Neural progenitor cell (in vitro differentiated cells): ENCODE measurements at places on chromosomes 13 and 19. TPM values are rescaled to one million over a fixed set of nuclear protein-coding genes. Genes with fewer than 3 reads are reported as not detected.

Gene C1QTNF9B
- not detected in 2 replicates for total RNA-seq

Gene UBE2L5
- not detected in 2 replicates for total RNA-seq

Gene SIN3B
- 21.2 and 36.4 TPM in 2 replicates for total RNA-seq

Gene PINLYP
- total RNA-seq = 4.0 and 8.6 TPM in 2 replicates

Gene OR7C1
- total RNA-seq = not detected in 2 replicates

Gene CGB3
- not detected in 2 replicates for total RNA-seq

Gene C2CD4C
- 2.3 and 18.6 TPM in 2 replicates for total RNA-seq

Gene CABP5
- total RNA-seq = not detected in 2 replicates

DNA sequence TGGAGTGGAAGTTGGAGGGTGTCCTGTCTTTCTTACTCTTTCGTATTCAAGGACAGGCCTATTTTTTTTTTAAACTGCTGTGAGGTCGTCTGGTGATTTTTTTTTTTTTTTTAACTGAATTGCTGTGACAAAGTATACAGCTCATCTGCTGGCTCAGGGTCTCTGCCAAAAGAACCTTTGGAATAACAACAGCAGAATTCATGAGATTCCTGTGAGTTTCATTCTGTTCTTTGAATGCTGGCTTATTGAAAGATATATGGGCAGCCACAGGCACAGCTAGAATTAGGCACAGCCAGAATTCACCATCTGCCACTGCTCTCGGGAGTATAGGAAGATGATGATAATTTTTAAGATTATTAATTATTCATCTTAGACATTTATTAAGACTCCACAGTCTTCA is 21.4 kb upstream of the FRY start:
- DNase-seq = no peak

GRCh38 chr19:45468803-45469131 is 971 bp downstream of the FOSB start:
- DNase-seq = no peak

DNA sequence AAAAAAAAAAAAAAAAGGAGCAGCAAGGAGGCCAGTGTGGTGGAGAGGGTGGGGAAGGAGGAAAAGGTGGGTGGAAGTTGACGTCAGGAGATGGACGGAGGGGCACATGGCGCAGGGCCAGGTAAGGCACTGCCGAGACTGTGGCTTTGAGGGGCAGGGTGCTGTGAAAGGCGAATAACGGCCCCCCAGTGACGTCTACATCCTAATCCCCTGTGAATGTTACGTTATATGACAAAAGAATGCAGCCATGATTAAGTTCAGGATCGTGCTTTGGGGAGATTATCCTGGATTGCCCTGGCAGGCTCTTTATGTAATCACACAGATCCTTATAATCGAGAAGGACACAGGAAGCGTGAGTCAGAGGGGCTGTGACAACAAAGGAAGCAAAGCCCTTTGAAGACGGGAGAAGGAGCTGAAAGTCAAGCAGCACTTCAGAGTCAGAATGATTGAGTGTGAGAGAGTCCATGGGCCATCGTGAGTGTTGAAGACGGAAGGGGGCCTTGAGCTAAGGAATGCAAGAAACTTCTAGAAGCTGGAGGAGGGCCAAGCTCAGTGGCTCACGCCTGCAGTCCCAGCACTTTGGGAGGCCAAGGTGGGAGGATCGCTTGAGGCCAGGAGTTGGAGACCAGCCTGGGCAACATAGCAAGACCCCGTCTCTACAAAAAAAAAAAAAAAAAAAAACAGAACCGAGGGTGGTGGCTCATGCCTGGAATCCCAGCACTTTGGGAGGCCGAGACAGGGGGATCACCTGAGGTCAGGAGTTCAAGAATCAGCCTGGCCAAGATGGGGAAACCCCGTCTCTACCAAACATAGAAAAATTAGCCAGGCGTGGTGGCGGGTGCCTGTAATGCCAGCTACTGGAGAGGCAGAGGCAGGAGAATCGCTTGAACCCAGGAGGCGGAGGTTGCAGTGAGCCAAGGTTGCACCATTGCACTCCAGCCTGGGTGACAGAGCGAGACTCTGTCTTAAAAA is 13.8 kb upstream of the CEACAM16 start:
- DNase-seq = peak; percentile 28

DNA sequence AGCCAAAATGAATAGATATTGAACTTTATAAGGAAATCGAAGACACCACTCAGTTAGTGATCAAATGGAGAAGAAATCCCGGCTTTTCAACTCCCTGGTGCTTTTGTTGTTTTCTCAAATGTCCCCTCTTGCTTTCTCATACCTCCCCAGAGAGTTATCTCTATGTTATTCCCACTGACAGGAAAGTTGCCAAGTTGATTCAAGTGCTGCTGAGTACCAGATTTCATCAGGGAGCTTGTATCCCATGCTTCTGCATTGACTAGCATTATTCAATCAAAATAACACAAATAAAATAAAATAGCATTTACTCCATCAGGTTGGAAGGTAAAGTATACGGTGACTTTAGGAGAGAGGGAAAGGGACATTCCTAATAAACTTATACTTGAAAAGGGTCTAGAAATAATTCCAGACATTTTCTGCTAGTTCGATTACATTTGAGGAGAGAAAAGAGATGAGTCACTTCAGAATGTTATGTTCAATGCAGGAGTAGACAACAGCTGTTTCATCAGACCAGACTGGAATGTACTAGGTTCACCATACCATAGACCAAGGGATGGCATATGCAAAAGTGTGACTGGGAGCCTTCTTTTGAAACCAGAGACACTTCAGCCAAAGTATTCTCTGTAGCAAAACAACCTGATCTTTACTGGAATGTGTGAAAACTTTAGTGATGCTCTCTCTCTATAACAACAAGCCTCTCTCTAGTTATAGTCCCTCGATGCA is 397.8 kb downstream of the FGF14 start:
- DNase-seq = no peak

DNA sequence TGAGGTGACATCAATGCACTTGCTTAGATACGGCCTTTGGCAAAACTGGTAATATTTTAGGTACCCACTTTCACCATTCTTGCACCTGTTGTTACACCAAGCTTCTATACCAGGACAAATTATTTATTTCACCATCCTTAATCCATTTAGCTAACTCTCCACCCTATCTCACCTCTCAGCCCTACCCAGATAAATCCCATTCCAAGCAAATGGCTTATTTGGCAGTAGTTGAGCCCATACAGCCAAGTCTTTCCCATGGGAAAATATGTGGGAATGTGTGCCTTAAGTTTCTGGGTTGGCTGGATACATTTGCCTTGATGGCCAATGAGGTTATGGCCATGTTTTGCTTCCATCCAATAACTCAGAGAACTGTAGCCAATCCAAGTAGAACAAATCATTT is 551.9 kb downstream of the GPC6 start:
- DNase-seq = no peak

GRCh38 chr19:4971424-4971793 is 2.5 kb downstream of the KDM4B start:
- no peak for DNase-seq

DNA sequence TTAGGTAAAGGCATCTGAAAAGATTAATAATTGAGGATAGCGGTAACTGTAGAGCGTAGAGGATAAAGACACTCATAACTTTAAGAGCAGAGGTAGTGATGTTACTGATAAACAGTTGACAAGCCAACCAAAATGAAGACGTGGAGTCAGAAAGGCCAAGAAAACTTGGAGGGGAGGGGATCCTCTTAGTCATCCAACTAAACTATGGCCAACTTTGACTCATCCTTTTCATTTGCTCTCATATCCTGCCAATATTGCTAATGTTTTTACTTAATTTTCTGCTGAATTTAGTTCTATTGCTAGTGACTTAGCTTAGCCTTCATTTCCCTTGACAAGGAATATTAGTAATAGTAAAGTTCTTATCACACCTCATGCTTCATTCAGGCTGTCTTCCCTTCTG is 13.4 kb downstream of the ITGBL1 start:
- DNase-seq = no peak

DNA sequence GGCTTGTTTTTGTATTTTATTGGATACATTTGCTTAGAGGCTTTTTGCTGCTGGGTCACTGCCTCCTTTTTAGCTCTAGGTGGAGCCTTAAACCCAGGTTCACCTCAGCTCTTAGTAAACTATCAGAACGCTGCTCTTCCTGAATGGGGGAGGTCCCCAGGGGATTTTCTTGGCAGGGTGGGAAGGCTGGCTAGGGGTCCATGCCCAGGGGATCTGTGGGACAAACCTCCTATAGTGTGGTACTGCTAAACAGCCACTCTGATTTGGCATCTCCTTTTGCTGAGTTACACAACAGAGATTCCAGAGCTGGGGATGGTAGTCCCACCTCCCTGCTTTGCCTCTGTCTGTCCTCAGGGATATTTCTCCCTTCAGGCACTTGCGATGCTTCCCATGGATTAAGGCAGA is 204.9 kb downstream of the ZIC5 start:
- peak; percentile 67 for DNase-seq

DNA sequence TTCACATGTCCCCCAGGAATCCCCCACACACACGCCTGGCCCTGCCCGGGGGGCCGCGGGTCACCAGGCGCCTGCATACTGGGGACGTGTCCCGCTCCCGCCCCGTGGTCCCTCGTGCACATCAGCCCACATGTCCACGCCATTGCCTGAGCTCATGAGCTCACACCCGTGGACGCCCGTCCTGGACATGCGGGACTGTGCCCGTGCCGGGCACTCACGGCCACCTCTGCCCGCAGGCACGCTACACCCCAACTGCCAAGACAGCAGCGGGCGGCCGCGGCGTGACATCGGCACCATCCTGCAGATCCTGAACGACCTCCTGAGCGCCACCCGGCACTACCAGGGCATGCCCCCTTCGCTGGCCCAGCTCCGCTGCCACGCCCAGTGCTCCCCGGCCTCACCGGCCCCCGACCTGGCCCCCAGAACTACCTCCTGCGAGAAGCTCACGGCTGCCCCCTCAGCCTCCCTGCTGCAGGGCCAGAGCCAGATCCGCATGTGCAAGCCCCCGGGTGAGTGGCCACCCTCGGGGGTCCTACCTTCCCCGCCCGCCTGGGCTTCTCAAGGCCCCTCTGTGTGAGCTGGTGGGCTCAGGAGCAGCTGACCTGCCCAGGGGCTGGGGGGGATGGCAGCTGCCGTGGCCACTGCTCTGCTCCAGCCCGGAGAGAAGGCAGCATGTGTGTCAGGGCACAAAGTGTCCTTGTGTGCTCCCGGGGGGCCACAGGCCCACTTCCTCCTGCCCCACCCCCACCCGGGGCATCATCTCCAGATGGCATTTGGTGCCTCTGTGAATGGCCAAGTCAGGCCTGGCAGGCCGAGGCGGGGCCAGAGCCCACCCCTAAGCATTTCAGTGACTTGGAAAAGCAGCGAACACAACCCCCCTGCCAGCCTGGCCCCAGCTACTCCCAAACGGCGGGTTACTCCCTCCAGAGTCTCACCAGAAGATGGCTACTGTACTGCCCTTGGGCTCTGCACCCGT is 7.1 kb downstream of the MIDN start:
- DNase-seq = no peak

- no peak for DNase-seq
These were observed 70.2 kb downstream of the SOX1 start for GRCh38 chr13:112137144-112137543.

GRCh38 chr13:29954082-29955028 is 103.9 kb upstream of the UBL3 start:
- no peak for DNase-seq

GRCh38 chr19:29029268-29029958 is 183.5 kb downstream of the UQCRFS1 start:
- no peak for DNase-seq

DNA sequence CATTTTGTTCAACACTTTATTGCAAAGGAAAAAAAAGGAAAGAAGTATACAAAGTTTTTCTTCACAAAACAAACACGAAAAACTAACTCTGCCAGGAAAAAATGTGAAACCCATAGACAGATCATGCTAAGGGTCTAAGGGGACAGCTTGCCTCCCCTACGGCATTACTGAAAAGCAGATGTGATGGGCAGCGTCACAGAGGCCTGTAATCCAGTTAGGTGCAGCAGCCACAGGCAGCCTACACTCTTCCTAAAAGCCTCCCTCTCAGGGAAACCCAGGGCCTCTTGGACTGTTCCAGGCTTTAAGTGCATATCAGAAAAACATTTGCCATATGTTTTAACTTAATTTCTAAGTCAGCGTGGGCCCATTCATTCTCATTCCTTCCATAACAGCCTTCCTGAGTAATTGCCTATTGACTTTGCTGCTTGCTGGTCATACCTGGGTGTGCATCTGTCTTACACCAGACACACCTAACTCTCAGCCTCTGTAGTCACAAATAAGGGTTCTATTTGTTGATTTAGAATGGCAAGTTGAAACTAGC is 135.7 kb upstream of the SERP2 start:
- no peak for DNase-seq

- no peak for DNase-seq
These were observed 703 bp downstream of the NEK3 start for GRCh38 chr13:52158629-52159158.

DNA sequence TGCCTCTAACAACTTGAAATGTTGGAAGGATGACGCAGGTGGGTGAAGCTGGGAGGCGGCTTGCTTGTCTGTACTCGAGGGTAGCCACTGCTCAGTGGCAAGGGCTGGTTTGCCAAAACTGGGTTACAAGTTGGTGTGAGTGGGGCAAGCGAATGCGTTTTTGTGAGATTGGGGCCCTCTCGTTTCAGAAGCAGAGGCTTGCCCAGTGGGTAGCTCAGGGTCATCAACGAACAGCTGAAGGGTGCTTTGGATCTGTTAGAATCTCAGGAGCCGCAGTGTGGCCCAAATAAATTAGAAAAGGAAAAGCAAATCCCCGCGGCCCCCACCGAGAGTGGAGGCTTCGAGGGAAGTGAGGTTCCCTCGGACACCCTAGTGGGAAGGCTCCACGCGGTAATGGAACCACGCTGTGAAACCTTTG is 7.3 kb downstream of the ATP4B start:
- no peak for DNase-seq

DNA sequence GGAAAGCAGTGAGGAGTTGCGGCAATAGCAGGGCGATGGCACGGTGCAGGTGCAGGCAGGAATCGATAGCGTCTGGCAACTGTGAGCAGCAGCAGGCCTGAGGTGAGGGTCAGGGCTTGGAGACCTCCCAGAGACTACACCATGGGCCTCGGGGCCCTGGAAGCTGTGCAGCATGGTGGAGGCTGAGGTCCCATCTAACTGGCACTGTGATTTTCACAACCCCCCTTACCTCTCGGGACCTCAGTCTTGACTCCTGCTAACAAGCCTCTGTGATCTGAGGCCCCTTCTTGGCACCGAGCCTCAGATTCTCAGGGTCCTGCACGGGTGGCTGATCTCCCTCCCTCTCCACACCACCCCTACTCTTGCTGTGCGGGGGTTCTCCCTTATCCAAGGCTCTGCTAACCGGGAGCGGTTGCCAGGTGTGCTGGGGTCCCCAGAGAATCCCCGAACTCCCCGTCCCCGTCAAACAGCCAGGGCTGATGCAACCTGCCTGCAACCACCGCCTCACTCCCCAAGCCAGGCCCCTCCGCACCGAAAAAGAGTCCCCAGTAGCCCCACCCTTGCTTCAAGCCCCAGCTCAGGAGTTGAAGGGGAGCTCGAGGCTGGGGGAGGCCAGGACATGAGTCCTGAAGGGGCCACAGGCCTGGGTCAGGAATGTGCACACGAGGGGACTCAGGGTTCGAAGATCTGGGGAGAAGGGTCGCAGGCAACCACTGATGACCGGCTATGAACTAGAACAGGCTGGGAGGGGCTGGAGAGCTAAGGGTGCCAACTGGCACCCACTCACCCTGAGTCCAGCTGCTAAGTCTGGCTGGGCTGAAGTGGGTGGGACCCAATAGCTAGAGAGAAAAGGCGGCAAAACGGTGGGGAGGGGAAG is 4.8 kb upstream of the ATF5 start:
- no peak for DNase-seq

GRCh38 chr19:49073514-49074378 is 1.2 kb upstream of the KCNA7 start:
- DNase-seq = peak; percentile 60

- peak; percentile 83 for DNase-seq
These were observed 10.5 kb downstream of the ZIC2 start for GRCh38 chr13:99991828-99992775.

- no peak for DNase-seq
These were observed 11.4 kb downstream of the THSD1 start for GRCh38 chr13:52394586-52394985.
